Activated CD8-positive, alpha-beta memory T cell treated with anti-CD3 and anti-CD28 coated beads for 4 hours (primary cell): ENCODE measurements at places on chromosomes 6 and 20.

GRCh38 chr6:56650191-56650590, 7.5 kb upstream of the DST start:
- DNase-seq = no peak

DNA sequence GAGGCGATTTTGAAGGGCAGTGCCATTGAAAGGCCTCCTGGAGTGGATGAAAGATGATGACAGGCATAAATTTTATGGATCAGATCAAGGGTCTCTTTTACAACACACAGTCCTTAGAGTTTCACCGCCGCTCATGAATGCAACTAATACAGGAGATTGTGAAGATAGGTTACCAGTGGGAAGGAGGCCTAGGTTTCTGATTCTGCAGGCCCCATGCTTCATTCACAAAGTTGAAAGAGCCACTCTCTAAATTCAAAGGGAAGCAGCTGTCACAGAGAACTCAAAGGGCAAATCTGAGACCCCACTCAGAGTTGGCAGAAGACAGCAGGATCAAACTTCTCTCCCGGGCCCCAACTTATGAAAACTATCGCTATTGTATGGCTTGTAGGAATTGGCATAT, 137.6 kb downstream of the MAP3K7 start:
- DNase-seq = no peak

DNA sequence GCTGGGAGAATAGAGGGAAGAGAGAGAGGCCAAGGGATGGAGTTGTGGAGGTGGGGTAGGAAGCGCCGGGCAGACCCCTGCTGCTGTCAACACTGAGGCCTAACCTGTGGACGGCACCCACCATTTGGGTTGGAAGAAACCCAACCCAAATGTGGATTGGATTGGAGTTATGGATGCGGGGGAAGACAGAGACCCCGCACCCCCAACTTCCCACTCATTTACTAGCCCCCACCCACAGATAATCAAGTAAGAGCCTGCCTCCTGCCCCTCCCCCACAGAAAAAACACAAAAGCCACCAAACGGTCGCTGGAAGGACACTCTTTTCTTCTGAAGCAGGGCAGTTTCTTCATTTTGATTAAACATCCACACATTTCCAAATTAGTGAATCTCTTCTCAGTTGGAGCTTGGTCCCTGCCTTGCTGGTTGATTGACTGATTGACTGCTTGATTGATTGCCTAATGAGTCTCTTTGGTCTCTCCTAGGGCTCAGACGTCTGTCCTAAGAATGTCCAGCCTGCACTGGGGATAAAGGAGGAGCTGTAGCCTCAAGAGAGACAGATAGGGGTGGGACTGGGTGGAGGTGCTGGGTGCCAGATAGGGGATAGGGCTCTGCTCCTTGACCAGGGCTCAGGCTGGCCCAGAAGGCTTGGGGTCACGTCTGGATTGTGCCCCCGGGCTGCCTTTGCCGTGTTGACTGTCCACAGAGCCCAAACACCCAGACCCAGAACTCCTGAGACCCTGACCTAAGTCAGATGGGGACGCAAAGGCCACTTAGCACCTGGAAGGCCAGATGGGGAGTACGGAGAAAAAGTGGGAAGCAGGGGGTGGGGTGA, 74.9 kb upstream of the FOXP4 start:
- DNase-seq = no peak

- peak; percentile 26 for DNase-seq
These were observed at the start of gene AKAP7 for GRCh38 chr6:131135244-131136020. TSS of gene AKAP7 (plus strand) at chr6:131135467. CDS start at chr6:131135764, 297 bp downstream.

- no peak for DNase-seq
These were observed 2.1 kb downstream of the NFYA start for GRCh38 chr6:41074692-41075436.
